ENCODE measurements at places on chromosomes 2 and 18.
A peak's percentile ranks its signal among the peaks of the same experiment; 100 is the strongest.

DNA sequence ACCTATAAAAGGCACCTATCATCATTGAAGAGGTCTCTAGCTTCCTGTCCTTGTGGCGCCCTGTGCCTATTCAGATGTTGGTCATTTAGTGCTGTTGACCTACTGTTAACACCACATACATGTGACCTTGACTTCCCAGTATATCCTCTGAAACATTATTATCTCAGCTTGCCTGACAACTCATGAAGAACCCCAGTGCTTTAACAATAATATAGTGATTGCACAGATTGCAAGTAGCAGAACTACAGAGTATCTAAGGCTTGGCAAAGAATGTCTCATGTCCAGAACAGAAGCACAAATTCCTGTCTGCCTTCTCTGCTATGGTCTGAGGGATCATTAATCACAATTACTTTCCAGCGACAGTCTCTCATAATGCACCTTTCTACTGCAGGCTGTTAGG lies 165.3 kb downstream of the LCLAT1 start:
- DNase-seq = no peak

DNA sequence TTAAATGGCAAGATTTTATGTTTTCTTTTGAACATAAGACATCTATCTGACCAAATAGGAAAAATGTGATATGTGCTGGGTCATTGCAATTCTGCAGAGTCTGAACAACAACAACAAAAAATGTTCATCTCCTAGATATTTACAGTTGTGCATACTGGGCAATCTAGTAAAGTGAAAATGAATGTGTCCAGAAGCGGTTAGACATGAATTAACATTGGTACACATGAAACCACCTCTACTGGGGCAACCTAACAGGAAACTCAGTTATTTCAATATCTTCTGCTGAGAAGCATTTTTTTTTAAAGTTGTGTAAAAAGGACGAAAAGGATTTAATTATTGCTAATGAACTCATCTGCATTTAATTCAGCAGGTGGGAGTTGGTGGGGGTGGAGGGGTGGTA lies 76.9 kb downstream of the DHRS9 start:
- DNase-seq = no peak

DNA sequence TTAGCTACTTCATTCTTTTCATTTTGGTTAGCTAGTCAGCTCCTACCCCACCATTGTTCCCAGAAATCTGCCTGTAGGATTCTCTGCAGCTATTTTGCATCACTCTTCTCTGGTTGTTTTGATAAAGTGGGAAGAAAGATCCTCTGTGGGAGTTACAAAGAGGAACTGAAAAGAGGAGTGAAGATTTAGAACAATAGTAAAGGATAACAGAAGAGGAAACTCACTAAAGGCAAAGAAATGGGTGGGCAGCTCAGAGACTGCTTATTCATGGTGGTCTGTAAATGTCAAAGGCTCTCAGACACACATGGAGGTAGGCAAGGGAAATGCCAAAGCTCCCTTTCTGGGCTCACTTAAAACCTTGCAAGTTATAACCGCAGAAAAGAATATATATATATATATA lies 17.2 kb upstream of the CD207 start:
- no peak for DNase-seq

DNA sequence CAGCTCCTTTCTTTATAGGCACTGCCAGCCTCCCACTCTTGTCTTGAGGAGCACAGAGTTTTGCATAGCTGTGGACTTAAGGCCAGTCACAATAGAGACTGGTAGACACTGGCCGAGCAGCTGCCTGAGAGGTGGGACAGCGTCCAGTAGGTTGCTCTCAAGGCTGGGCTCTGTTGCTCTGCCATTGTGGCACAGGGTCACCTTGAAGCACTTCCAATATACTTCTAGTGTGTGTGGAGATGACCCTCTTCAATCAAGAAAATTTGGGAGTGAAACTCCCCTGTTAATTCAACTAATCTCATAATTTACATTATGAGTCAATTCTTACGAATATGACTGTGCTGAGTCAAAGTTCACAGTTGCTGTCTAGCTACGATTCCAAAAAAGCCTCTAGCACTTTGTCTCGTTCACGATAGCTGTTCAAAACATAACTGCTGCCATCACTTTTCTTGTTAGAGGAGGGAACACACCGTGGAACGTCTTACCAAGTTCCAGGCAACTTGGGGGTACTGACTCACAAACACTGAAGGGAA lies 636.2 kb downstream of the EPHA4 start:
- DNase-seq = no peak

- DNase-seq = no peak
Measured at GRCh38 chr2:9031246-9031645, 27.8 kb upstream of the MBOAT2 start.

GRCh38 chr2:71100195-71100964 lies 29.6 kb downstream of the MCEE start:
- peak; percentile 53 for DNase-seq

GRCh38 chr2:164621764-164622105 lies 453 bp upstream of the GRB14 start:
- peak; percentile 25 for DNase-seq

Measured in femur (tissue), 1 donor.